GM20000 (cell line): ENCODE measurements at places on chromosomes 1 and 21.
A peak's percentile ranks its signal among the peaks of the same experiment; 100 is the strongest.

GRCh38 chr1:198304431-198304830, 147.6 kb downstream of the NEK7 start:
- no peak for DNase-seq

- DNase-seq: no peak
These were observed 2.7 kb downstream of the HSD11B1 start for GRCh38 chr1:209707308-209707707.

DNA sequence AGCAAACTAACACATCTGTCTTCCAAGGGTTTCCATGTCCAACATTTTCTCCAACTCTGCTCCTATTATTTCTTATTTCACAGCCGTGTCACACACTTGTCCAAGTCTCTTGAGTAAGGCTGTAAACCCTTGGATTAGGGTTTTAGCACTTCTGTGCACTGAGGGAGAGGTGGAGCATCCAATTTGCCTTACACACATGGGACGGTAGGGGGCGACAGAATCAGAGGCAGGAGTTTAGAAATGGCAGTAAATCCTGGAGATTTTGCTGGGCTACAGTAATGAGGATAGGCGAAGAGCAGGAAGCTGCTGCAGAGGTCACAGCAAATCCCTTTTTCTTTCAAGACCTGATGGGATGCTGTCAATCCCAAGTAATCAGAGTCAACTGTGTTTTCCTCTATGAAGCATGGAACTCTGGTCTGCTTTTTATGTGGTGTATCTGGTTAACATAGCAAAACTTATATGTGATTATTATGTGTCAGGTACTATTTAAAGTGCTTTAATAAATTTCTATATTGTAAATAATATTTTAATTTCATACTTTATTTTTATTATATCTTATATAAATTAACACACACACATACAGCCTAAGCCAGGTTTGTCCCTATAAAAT, 15.4 kb upstream of the LCE5A start:
- peak; percentile 51 for DNase-seq

- peak; percentile 93 for DNase-seq
These were observed at the start of gene CD58 for GRCh38 chr1:116570358-116571214. TSS of gene CD58 (minus strand) at chr1:116571026. CDS start at chr1:116570972, 54 bp downstream.

DNA sequence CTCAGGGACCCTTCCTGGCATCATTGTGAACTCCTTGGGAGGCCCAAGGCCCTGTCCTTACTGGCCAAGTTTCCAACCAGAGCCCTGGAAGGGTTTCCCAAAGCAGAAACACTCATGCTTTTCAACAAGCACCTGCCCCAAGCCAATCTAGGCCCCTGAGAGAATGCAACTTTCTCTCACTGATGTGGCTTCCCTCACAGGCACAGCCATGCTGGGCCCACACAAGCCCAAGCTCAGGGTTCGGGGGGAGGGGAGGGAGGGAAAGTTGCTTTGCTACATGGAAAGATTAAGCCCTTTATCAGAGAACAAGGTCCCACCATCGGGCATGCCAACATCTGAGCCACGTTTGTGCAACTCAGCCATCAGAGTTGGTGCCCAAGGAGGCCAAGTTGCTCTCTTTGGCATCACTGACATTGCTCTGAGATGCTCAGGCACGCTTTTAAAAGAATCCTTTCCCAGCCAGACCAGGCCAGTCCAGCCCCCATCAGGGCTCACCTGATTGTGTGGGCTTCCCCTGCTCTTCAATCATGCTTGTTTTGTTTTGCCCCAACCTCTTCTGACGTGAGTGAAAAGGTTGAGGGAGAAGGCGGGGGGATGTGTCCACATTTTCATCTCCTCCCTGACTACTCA, 43.5 kb downstream of the RIMS3 start:
- no peak for DNase-seq

DNA sequence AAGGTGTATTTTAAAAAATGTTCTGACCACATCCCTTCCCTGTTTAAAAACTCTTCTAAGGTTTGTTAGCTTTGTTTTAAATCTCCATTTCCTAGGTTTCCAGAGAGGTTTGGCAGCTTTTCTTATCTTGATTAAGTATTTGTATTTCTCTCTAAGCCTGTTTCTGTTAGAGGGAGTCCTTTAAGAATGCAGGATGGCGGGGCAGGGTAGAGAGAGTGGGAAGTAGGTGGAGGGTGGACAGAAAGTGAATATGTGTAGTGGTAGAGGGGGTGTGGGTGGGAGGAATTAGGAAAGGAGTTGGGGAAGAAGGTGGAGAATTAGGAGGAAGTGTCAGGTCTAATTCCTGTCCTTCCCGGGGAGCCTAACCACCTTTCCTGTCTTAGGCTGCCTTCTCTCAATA, 21.2 kb upstream of the SERBP1 start:
- no peak for DNase-seq

GRCh38 chr1:235631816-235632215, 17.8 kb downstream of the GNG4 start:
- DNase-seq: no peak

GRCh38 chr1:8409606-8410005, 91.7 kb downstream of the SLC45A1 start:
- DNase-seq: no peak

DNA sequence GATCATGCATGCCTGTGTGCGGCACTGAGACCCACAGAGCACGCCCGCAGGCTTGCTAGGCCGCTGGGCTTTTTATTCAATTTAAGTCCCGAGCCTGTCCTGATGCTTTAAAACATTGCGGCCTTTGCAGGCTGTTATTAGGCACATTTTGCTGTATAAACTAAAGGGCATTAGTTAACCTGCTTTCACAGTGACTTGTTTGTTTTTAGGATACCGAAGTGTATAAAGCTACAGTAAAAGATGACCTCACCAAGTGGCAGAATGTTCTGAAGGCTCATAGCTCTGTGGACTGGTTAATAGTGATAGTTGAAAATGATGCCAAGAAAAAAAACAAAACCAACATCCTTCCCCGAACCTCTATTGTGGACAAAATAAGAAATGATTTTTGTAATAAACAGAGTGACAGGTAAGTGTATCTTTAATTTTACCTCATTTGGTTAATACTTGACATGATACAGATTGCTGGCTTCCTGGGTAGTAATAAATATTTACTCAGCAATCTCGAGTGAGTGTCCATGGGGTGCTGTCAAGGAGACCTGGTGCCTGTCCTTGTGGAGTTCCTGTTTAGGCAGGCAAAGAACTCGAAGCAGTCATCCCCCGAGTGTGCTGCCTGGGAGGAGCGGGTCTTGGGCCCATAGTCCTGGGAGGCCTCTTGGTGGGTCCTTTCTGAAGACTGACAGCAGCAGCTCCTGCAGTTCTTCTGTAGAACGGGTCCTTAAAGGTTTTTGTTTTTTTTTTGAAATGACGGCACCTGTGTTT, 40.1 kb downstream of the TRAPPC10 start:
- no peak for DNase-seq

DNA sequence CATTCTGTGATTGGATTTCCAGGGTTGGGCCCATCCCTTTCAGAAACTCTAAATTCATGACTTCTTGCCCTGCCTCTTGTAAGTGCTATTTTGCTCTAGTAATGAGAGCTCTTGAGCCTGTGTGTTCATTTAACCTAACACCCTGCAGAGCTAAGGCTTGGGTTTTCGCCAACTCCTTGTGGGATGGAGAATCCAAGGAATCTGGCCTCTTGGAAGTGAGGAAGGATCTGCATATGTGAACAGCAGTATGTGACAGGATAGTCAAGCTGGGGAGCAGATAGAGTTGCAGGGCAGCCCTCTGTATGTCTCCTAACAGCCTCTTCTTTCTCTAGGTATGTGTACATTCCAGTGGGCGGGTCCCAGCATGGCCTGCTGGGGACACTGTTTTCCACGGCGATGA, 258.9 kb downstream of the HHAT start:
- DNase-seq: no peak

DNA sequence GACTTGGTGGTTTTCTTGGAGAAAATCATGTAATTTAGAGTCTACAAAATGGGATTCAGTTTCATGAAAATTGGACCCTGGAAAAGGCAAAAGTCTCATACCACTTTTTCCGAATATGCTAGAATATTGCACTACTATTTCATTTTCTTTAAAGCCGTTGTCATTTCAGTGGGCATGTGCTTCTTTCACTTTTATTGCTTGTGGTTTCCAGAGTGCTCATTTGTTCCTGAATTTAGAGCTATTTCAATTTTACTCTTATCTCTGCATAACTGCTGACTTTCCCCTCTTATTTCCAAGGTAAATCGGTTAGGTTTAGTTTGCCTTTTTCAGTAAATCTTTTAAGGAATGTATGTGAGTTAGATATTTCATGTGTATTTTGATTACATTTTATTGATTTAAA, 11.6 kb downstream of the HHAT start:
- DNase-seq: no peak

- DNase-seq: no peak
These were observed 171.0 kb downstream of the VAV3 start for GRCh38 chr1:107793896-107794453.

GRCh38 chr1:39098546-39099250, 72.5 kb downstream of the NDUFS5 start:
- DNase-seq: peak; percentile 81

DNA sequence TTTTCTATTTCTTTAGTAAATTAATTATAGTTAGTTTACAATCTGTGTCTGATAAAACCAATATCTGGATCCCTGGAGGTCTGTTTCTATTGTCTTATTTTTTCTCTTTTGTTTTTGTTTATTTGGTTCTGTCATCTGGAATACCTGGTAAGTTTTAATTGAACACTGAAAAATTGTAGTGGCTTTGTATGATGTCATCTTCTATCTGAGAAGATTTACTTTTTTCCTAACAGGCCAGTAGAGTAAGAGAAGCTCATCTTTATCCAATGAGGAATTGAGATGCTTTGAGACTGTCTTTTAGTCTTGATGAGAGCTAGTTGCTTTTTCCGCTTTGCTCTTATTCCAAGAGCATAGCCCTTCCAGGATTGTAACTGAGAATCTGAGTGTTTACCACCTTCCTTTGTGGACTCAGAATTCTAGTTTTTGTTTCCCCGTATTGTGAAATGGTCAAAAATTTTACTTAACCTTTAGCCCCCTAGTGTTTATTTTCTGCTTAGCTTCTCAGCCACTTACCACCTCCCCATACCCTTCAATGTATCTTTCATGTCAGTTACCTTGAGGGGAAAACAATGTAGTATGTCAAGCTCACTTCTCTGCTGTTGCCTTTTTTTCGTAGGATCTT, 25.0 kb downstream of the PTGFRN start:
- DNase-seq: peak; percentile 45

GRCh38 chr1:200895443-200895789, 716 bp downstream of the INAVA start:
- no peak for DNase-seq

DNA sequence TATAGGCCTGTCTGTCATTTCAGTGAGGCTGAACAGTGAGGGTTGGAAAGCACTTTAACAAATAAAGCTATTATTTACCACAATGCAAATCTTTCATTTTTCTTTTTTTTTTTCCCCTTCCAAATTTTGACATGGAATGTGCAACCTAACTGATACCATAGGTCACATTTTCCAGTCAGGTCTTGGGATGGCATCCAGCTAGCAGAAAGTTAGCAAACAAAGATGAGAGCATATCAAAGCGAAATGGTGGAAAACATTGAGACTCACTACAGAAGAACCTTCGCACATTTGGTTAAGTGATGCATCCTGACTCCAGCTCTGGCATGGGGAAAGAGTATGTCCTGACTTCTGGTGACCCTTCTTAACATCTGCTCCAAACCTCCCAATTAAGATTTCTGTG, 105.1 kb upstream of the L1TD1 start:
- no peak for DNase-seq

DNA sequence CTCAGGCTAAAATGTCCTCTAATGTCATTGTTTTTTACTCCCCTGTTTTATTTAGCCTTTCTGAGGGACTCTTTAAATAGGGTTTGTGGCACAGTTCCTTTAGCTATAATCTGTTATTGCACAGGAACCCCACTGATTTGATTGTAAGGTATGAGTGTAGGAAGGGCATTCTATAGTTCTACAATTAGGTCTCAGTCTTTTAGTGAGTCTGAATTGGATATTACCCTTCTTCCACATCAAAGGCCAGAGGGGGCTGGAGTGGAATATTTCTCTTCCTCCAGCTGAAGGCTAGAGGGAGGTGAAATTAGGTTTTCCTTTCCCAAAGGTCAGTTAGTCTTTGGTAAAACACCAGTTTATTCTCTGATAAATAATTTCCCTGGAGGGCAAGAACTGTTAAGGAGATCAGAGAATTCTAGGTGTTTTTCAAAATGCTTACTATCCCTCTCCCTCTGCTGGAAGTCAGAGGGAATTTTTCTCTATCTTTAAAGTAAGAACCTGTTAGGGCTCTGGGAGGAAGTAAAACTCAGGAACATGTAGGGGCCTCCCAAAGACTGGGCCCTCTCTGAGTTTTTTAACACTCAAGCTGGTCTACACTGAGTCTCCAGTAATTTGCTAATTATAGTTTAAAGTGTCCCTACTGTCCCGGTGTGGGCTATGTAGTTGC, 176.3 kb upstream of the ZNHIT6 start:
- peak; percentile 4 for DNase-seq

GRCh38 chr1:54919367-54920359, 32.7 kb upstream of the DHCR24 start:
- DNase-seq: no peak

GRCh38 chr1:24125456-24125855, 13.5 kb upstream of the MYOM3 start:
- no peak for DNase-seq

DNA sequence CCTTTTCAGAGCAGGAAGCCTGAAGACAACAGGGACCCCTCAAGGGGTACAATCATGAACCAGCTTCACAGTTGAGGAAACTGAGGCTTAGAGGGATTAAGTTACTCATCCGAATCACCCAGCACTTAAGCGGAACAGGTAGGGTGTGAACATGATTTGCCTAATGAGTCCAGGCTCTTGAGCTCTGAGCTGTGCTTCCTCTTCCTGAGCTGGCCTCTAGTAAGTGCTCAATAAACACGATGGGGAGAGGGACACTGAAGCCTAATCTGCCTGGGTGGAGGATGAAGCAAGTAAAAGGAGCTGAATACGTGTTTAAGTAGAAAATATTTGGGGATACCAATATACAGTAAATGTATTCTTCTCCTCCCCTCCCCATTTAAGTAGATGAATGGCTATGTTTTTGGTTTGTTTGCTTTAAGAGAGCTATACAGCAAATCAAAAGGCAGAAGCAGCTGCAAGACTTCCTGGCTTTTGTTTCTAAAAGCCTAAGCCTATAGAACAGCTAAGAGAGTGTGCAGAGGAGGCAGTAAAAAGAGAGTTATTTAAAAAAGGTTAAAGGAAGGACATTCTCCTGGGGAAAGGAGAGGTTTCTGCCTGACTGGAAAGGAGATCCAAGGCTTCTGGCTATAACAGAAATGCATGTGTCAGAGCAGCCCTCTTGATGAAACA, 20.5 kb downstream of the STPG1 start:
- DNase-seq: no peak
